ENCODE measurements at places on chromosomes 1 and 21.

DNA sequence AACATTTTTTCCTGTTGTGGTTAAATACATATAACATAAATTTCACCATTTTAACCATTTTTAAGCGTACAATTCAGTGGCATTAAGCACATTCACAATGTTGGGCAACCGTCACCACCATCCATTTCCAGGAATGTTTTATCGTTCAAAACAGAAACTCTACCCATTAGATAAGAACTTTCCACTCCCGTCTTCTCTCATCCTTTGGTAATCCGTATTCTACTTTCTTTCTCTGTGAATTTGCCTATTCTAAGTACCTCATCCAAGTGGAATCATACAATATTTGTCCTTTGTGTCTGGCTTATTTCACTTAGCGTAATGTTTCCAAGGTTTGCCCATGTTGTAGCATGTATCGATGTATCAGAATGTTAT is 336.0 kb downstream of the RRAGC start:
- no peak for DNase-seq

DNA sequence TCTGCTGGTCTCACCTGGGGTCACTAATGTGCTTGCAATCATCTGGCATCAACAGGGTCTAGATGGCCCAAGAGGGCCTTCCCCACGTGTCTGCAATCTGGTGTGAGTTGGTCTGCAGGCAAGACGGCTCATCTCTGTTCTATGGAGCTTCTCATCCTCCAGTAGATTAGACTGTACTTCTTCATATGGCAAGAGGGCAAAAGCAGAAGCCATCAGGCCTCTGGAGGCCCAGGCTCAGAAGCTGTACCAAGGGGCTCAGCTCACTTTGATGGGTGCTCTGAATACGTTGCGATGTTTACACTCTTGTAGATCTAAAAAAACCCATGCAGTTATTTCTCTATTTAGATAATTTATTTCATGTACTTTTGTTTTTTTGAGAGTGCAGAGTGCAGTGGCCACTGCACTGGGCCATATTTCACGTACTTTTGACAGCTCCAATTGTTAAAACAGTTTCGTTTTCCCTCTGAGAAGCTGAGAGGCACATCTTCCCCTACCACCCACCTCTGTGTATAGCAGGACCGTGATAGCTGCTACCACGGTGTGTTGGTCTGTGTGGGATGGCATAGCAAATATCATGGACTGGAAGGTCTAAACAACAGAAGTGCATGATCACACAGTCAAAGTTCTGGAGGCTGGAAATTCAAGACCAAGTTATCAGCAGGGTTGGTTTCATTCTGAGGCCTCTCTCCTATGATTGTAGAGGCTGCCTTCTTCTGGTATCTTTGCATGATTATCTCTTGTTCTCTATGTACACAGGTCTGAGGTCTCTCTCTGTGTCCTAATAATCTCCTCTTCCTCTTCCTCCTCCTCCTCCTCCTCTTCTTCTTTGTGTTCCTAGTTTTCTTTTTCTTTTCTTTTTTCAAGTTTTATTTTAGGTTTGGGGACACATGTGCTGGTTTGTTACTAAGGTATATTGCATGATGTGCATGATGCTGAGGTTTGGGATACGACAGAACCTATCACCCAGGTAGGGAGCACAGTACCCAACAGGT is 17.0 kb downstream of the CITED4 start:
- no peak for DNase-seq

- no peak for DNase-seq
These were observed 59.0 kb downstream of the UBE2T start for GRCh38 chr1:202282596-202283283.

- DNase-seq, result no peak
These were observed 171.7 kb downstream of the BACH1 start for GRCh38 chr21:29470397-29470796.

GRCh38 chr1:187474336-187474735 is 645.6 kb downstream of the PLA2G4A start:
- DNase-seq, result no peak

GRCh38 chr1:21693732-21694131 is 24.6 kb upstream of the RAP1GAP start:
- no peak for DNase-seq

- DNase-seq, result no peak
These were observed 16.7 kb upstream of the LSM10 start for GRCh38 chr1:36414384-36414783.

DNA sequence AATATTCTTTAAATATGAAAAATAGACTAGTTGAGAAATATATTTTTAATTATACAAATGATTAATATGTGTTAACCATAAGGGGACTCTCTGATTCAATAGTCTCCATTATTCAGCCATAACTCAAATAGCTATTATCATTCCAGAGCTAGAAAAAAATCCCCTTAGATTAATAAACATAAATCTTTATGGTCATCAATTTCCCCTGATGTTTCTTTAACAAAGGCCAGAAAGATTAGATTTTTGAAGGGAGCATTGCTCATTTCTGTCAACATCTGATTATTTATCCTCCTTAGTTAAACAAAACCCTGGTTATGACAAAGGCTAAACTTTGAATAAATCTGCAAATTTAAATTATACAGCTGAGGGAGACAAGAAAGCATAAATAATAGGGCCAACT is 215.7 kb downstream of the PLA2G4A start:
- DNase-seq, result no peak

- DNase-seq, result no peak
These were observed 42.9 kb upstream of the CD53 start for GRCh38 chr1:110829955-110830553.

- no peak for DNase-seq
These were observed 31.9 kb downstream of the NFYC start for GRCh38 chr1:40723196-40723955.

GRCh38 chr1:9859281-9860014 is 35.7 kb upstream of the CLSTN1 start:
- DNase-seq, result no peak

DNA sequence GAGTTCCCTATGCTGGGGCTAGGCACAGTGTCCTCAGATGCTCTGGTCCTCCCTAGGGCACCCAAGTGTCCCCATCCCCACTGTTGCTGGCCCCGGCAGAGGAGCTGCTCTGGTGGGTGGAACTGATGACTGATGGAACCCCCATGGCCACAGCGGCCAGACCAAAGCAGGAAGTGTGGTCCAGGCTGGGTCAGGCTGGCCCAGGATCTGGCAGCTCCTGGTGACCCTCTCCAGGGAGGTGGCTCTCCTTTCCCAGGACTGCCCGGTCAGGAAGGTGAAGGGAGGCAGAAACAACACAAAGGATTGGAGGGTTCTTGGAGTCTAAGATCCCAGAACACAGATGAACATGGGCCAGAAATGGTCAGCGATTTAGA is 1.1 kb downstream of the NKAIN1 start:
- DNase-seq, result no peak

DNA sequence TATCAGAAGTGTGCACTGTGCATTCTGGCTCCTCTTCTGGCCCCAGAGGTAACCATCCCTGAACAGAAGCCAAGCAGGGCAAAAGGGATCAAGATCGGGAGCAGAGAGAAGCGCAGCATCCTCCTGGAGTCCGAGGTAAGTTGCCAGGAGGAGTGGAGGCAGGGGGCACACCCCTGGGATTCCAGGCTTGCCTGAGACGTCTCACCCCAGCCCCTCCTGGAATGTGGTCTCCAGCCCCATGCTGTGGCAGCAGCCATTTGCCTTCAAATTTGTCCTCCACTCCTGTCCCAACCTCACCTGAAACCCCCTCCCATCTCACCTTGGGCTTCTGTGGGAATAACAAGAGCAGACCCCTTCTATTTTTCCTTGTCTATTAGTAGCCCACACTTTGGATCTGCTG is 10.1 kb downstream of the LRRC71 start:
- DNase-seq, result no peak

GRCh38 chr1:197464044-197464443 is 196.0 kb downstream of the CRB1 start:
- no peak for DNase-seq

GRCh38 chr1:195195423-195196057 is 1412.7 kb downstream of the KCNT2 start:
- no peak for DNase-seq

DNA sequence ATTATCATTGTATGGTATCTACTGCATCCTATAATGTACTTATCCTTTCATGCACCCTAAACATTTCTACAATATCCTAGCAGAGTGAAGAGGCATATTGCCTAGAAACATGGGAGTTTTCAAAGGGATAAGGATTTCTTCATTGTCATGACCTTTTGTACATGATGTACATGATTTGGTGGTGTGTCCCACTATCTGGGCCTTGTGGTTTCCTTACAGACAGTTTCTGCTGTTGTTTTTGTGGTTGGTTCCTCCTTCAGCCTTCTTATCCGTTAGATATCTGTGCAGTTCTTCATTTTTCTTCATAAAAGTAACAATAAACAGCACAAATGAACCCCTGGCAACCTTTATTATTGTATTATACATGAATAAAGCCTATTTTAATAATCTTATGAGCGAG is 70.4 kb upstream of the BACH1 start:
- DNase-seq, result no peak

DNA sequence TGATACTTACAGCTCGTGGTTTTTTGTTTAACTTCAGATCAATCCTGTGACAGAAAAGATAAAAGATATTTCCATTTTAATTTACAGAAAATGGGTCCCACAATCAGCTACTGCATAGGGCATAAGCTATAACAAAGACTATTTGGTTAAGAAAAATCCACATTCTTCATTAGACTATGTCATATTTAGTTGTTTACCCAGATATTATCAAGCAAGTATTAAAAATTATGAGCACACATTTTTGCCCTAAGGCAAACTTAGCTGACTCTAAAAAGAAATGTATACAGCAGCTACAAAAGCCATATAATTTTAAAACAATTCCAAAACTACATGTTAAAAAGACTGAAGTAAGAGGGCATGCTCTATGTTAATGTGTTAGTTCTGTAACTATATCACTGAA is 18.7 kb downstream of the MEAF6 start:
- DNase-seq, result no peak

- no peak for DNase-seq
These were observed 3.5 kb upstream of the IVL start for GRCh38 chr1:152904688-152905440.

GRCh38 chr1:209707308-209707707 is 2.7 kb downstream of the HSD11B1 start:
- no peak for DNase-seq

DNA sequence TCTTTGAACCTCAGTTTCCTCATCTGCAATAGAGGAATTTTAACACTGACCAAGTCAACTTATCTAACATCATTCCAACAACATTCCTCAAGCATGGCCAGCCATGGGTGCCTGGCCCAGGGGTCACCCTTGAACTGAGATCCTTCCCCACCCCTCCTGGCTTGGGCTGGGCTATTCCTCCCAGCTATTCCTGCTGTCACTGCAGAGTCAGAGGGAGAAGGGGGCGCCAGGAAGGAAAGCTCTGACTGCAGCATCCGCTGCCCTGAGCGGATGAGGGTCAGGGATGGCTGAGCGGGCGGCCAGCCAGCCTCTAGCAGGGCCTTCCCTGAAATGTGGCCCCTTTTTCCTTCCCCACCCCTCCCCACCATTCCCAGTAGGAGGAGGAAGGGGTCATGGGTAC is 3.1 kb downstream of the TINAGL1 start:
- DNase-seq, result no peak

DNA sequence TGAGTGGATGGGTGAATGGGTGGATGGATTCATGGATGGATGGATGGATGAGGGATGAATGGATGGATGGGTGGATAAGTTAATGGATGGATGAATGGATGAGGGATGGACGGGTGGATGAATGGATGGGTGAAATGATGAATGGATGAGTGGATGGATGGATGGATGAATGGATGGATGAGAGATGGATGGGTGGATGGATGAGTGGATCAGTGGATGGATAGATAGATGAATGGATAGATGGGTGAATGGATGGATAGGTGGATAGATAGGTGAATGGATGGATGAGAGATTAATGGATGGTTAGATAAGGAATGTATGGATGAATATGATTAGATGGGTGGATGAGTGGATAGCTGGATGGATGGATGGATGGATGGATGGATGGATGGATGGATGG is 313.5 kb downstream of the NPHP4 start:
- DNase-seq, result no peak

DNA sequence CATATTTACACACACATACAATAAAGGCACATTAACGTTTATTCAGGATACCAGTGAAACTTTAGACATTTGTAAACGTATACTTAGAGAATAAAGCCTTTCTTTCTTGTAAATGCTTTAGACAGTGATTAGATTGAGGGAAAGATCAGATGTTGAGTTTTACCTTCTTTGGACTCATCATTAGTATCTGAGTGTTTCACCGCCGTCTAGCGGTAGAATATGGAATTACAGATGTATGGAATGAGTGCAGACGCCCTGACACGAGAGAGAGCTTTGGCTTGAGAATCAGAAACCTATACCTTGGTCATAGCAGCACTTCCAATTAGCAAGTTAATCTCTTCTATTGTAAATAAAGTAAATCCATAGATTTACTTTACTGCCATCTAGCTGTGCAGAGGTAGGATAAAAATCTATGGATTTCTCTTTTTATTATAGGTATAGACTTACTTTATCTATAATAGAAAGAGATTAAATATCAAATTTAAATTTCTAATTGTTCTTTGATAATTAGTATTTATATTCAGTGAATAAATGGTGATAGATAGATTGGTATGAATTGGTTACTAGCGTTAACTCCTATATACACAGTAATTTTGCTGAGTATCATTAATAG is 12.6 kb downstream of the FLG2 start:
- no peak for DNase-seq

- DNase-seq, result no peak
These were observed 357.1 kb downstream of the DISC1 start for GRCh38 chr1:231983588-231984193.

- DNase-seq, result no peak
These were observed 158.2 kb upstream of the KLHDC7A start for GRCh38 chr1:18322368-18323032.

- no peak for DNase-seq
These were observed 72.2 kb downstream of the SERINC2 start for GRCh38 chr1:31485166-31485565.

GRCh38 chr1:184035719-184036516 is 1.6 kb downstream of the COLGALT2 start:
- peak; percentile 61 for DNase-seq

DNA sequence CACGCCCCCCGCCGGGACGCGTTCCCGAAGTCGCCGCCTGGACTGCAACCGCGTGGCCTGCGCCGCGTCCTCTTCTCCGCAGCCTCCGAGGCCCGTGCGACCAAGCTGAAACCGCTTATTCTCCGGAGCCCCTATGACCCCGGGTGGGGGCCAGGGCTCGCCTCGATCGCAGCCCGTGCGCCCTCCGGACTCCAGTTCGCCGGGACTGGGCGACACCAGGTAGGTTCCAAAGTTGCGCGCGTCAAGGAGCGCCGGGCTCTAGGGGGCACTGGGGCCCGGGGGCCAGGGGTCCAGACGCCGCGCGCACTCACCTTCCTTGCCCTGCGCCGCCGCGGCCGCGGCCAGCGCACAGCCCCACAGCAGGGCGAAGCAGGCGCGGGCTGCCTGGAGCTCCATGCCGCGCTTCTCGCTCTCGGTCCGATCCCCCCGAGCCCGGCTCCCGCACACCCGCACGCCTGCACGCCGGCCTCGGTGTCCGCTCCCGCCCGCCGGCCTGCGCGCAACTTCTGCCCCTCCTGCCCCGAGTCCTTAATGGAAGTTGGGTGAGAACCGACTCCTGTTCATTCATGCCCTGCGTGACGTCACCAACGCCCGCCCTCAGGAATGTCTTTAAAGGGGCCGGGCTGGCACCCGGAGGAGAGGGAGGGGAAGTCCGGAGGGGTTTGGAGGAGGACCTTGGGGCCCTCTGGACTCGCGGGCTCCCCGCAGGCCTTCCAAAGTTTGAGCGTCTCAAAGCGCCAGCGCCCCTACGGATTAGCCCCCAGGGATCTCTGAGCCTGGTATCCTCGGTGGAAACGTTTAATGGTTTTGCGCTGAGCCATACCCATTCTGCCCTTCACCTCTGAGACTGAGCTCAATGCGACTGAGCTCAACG is at the start of gene EPHA2:
EPHA2 (minus strand) TSS at position 533 of the 874 bp plus-strand sequence; CDS start at position 396, 137 bp downstream.
- DNase-seq, result peak; percentile 37
